Fibroblast of lung (primary cell): ENCODE measurements at places on chromosomes 7 and 10.

- DNase-seq, result no peak
These were observed 39.4 kb downstream of the CHST15 start for GRCh38 chr10:124053971-124054370.

GRCh38 chr7:156616269-156617202 lies 24.0 kb upstream of the RNF32 start:
- DNase-seq, result peak; percentile 44

- no peak for DNase-seq
These were observed 6.7 kb downstream of the KCP start for GRCh38 chr7:128903621-128904361.

DNA sequence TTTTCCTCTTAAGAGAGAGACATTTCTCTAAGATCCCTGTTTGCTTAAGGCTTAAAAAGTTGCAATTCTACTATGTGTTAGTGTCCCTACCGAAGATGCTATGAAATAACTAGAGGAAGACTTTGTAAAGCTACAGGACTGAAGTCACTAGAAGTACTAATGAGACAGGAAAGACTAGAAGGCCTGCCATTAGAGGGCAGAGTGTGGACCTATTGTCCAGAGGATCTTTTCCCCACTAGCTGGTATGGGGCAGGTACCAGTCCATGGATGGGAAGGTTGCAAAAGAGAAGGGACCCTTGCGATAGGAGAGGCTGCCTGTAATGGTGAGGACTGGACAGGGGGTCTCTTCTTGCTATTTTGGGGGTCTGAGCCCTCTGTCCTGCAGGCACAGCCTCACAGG lies 178.1 kb downstream of the TMEM178B start:
- no peak for DNase-seq

- DNase-seq, result no peak
These were observed 25.2 kb downstream of the PHTF2 start for GRCh38 chr7:77823787-77824186.

- no peak for DNase-seq
These were observed 2.8 kb downstream of the SHH start for GRCh38 chr7:155809332-155809946.
